Astrocyte (in vitro differentiated cells and primary cell): ENCODE measurements at places on chromosomes 7 and 10. TPM values are rescaled to one million over a fixed set of nuclear protein-coding genes. Genes with fewer than 3 reads are reported as not detected.

Gene HOXA11
- total RNA-seq, result not detected in 2 replicates

Gene FAM25C
- not detected in 2 replicates for total RNA-seq

Gene CALHM3
- not detected in 2 replicates for total RNA-seq

Gene MAT1A
- total RNA-seq, result 0.11 and 0.12 TPM in 2 replicates

Gene FAS
- total RNA-seq, result 32.3 and 32.6 TPM in 2 replicates

Gene SCART1
- total RNA-seq, result 0.43 and 0.50 TPM in 2 replicates

Gene ITIH5
- total RNA-seq, result 3.7 and 4.0 TPM in 2 replicates

Gene ESYT2
- 56.1 and 60.9 TPM in 2 replicates for total RNA-seq

DNA sequence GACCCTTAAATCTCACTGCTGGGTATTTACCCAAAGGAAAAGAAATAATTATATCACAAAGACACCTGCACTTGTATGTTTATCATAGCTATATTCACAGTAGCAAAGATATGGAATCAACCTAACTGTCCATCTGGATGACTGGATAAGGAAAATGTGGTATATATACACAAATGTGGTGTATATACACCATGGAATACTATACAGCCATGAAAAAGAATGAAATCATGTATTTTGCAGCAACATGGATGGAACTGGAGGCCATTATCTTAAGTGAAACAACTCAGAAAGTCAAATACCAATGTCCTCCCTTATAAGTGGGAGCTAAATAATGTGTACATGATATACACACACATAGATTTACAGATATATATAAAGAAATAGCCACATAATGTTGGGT lies 168.2 kb downstream of the SH2D4B start:
- no peak overlapping the region for H3K4me3 ChIP-seq
- DNase-seq, result no peak
- H3K4me1 ChIP-seq, result no peaks in the 10 kb centered on the region
- peaks cover 2% of the 10 kb centered on the region for H3K27me3 ChIP-seq
- H3K36me3 ChIP-seq, result no peaks in the 10 kb centered on the region
- H3K27ac ChIP-seq, result no peak overlapping the region

- no peak overlapping the region for H3K4me3 ChIP-seq
- no peak for DNase-seq
- peaks cover 7% of the 10 kb centered on the region for H3K4me1 ChIP-seq
- H3K36me3 ChIP-seq, result no peaks in the 10 kb centered on the region
- H3K27ac ChIP-seq, result no peak overlapping the region
- no peaks in the 10 kb centered on the region for H3K27me3 ChIP-seq
Observed at GRCh38 chr10:34231441-34232180, 583.5 kb downstream of the PARD3 start.

GRCh38 chr10:108244443-108245228 lies 1080.1 kb upstream of the SORCS1 start:
- DNase-seq, result no peak
- no peak overlapping the region for H3K27ac ChIP-seq
- no peaks in the 10 kb centered on the region for H3K4me1 ChIP-seq
- H3K4me3 ChIP-seq, result no peak overlapping the region
- H3K36me3 ChIP-seq, result no peaks in the 10 kb centered on the region
- no peaks in the 10 kb centered on the region for H3K27me3 ChIP-seq

DNA sequence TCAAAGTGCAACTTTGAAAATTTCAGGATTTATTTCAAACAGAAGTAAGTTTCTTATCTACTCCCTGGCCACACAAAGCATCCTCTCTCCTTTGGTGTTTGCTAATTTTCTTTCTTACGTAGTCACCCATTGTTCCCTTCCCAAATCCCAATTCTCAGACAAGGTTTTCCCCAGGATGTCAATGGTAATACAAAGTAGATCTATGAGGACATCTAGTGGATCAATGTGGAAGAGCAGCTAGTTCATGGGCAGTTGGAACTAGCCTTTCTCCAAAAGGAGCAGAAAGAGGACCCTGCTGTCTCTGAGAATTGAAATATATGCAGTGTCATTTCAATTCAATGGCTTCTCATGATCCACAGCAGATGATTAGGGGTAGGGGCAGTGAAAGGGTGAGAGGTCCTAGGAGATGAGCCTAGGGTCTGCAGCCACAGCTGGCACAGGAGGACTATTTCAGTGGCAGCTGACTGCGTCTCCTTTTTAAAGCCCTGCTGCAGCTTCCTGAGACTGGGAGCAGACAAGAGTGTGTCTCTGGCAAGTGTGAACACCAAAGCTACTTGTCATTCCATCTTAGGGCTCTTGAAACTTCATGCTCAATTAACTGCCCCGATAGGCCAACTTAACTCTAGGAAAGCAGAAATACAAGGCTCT lies 632.6 kb downstream of the KCNMA1 start:
- no peaks in the 10 kb centered on the region for H3K36me3 ChIP-seq
- H3K4me3 ChIP-seq, result no peak overlapping the region
- H3K4me1 ChIP-seq, result no peaks in the 10 kb centered on the region
- no peak overlapping the region for H3K27ac ChIP-seq
- H3K27me3 ChIP-seq, result no peaks in the 10 kb centered on the region

GRCh38 chr7:54764861-54765260 lies 5.8 kb upstream of the SEC61G start:
- no peak for DNase-seq
- peaks cover 9% of the 10 kb centered on the region for H3K4me1 ChIP-seq
- no peaks in the 10 kb centered on the region for H3K27me3 ChIP-seq
- H3K36me3 ChIP-seq, result no peaks in the 10 kb centered on the region
- H3K4me3 ChIP-seq, result no peak overlapping the region

- no peak overlapping the region for H3K4me3 ChIP-seq
- peaks cover 12% of the 10 kb centered on the region for H3K4me1 ChIP-seq
- no peaks in the 10 kb centered on the region for H3K27me3 ChIP-seq
- no peak overlapping the region for H3K27ac ChIP-seq
Observed at GRCh38 chr10:70131560-70131937, 1.1 kb downstream of the AIFM2 start.

- H3K36me3 ChIP-seq, result no peaks in the 10 kb centered on the region
- H3K27ac ChIP-seq, result no peak overlapping the region
- H3K4me3 ChIP-seq, result no peak overlapping the region
- no peak for DNase-seq
Observed at GRCh38 chr7:53336105-53336668, 300.8 kb downstream of the POM121L12 start.

GRCh38 chr10:123103944-123104343 lies 31.8 kb upstream of the HMX3 start:
- H3K4me3 ChIP-seq, result no peak overlapping the region
- no peaks in the 10 kb centered on the region for H3K36me3 ChIP-seq

DNA sequence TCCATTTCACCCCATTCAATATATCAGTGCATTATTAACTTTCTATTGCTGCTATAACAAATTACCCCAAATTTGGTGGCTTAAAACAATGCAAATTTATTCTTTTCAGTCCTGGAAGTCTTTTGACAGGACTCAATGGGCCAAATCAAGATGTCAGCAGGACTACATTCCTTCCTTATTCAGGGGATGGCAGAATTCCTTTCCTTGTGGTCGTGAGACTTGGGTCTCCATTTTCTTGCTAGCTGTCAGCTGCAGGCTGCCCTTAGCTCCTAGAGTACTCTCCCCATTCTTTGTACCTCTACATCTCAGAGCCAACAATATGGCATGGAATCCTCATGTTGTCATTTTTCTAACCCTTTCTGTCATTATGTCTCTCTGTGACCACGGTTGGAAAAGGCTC lies 310.6 kb downstream of the HDAC9 start:
- H3K4me3 ChIP-seq, result no peak overlapping the region
- no peaks in the 10 kb centered on the region for H3K27me3 ChIP-seq
- DNase-seq, result no peak
- H3K36me3 ChIP-seq, result no peaks in the 10 kb centered on the region
- H3K27ac ChIP-seq, result no peak overlapping the region

GRCh38 chr7:157297185-157297584 lies 39.6 kb upstream of the DNAJB6 start:
- H3K36me3 ChIP-seq, result no peaks in the 10 kb centered on the region
- no peaks in the 10 kb centered on the region for H3K4me1 ChIP-seq
- DNase-seq, result no peak
- H3K27me3 ChIP-seq, result no peaks in the 10 kb centered on the region
